ENCODE measurements at places on chromosomes 3 and 15.

DNA sequence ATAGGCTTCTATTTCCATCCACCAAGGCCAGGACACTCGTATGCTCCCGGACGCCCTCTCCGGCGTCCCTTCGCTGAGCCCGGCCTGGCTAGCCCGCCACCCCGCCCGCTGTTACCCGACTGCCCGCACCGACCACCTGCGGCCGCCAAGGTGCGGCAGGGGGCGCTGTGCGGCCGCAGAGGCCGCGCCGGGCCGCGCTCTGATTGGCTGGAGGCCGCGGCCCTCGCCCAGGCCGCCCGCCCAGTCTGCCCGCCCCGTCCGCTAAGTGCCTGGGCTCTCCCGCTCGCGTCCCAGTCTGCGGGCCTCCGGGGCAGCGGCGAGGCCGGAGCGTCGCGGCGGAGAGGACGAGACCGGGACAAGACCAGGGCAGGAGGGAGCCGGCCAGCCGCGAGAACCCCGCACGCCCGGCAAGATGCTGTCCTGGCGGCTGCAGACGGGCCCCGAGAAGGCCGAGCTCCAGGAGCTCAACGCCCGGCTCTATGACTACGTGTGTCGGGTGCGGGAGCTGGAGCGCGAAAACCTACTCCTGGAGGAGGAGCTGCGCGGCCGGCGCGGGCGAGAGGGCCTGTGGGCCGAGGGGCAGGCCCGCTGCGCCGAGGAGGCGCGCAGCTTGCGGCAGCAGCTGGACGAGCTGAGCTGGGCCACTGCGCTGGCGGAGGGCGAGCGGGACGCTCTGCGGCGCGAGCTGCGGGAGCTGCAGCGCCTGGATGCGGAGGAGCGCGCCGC is at the start of gene SYNM:
Gene SYNM (plus strand): TSS at position 293 of the 726 bp plus-strand sequence. CDS start 120 bp downstream, at position 413.
- DNase-seq = no peak

GRCh38 chr3:157042226-157042625 is 117.7 kb downstream of the CCNL1 start:
- DNase-seq = no peak

GRCh38 chr3:18840535-18841137 is 307.7 kb upstream of the KCNH8 start:
- DNase-seq = no peak

GRCh38 chr3:119125742-119126504 is 20.0 kb upstream of the TEX55 start:
- DNase-seq = no peak

- no peak for DNase-seq
These were observed 247.4 kb downstream of the XXYLT1 start for GRCh38 chr3:195023576-195023975.

DNA sequence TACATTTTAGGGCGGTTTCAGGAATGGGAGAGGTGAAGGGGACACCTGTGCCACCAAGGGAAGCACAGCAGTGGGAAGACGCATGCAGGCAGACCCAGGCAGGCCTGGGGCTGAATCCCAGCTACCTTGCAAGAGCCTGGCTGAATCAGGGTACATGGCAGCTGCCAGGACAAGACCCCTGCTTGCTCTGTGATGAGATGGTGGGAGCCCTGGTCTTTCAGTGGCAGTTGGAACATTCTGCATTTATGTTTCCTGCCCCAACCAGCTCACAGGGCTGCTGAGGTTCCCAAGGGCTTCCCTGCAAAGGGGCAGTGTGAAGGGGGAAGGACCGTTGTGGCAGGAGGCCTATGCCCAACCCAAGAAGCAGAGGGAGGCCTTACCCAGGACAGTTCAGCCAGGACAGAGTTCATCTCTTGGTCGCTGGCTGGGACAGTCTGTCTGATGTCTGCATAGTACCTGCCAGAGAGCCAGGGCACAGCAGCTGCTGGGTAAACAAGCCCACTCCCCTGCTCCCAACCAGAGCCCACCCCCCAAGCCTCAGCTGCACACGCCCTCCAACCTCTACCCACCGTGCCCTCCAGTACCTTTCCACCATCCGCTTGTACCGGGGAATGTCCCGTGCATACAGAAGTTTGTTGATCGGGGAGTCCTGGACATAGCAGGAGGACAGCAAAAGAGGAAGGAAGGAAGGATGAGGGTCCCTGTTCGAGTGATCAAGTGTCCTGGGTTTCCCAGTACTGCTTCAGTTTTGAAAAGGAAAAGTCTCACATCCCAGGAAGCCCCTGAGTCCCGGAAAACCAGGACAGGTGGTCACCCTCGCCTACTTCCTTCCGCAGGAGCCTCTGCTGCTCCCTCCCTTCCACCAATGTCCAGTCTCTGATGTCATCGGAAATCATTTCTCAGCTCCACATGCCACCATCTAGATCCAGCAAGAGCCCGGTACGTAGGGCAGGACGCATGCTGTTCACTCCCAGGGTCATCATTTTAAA is 23.1 kb downstream of the PLXNB1 start:
- no peak for DNase-seq

- DNase-seq = no peak
These were observed 72.0 kb downstream of the FSIP1 start for GRCh38 chr15:39710681-39711080.

DNA sequence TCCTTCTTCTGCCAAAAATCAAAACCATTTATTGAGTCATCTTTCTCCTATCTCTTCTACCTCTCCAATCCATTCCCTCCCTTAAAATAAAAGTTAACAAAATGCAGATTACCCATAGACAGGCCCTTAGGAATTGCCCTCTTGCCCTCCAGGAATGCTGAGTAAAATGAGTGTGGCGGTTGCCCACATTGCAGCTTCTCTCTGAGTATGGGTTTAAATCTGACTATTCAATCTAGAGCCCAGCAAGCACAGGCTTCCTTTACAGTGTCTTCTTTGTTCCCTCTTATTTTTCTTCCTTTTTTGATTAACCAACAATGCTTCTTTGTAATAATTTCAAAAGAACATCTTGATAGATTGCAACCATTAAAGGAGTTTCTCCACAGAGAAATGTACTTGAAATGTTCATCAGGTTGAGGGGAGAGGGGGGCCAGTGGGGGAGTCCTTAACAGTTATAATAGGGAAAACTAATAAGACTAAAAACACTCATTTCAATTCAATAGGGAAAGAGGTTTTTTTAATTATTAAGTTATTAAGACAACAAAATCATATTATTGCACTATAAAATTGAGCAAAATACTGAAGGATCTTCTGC is 135.3 kb upstream of the LMCD1 start:
- no peak for DNase-seq

- no peak for DNase-seq
These were observed 28.5 kb upstream of the GCNT3 start for GRCh38 chr15:59583088-59583487.

GRCh38 chr3:122247825-122248185 is 64.3 kb downstream of the CASR start:
- DNase-seq = no peak

DNA sequence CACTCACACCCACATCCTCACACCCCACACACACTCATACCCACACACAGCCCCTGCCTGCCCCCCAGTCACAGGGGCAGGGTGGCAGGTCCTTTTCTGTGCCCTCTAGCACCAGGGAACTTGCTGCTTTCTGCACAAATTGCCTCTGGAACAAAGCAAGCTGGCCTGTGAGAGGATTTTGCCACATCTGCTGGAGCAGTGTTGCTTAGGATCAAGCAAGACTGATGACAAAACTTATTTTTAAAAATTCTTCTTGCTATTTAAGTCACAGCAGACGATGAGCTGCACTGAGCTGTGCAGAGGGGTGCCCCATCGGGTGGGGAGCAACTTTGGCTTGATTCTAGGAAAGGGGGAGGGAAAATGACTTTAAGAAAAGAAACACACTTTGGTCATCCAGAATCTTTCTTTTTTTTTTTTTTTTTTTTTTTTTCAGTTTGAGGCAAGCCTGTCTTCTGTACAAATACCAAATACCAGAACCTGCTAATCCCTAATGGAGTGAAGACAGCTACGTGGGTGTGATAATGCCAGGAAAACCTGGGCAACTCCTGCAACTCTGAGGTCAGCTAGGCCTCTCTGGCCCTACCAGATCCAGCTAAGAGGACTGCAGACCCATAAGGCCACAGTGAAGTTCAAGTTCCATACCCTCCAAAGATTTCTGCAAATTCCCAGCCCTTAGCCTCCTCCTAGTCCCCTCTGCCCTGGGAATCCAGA is 195.3 kb downstream of the ABHD5 start:
- no peak for DNase-seq

GRCh38 chr3:154304116-154304786 is 20.0 kb downstream of the DHX36 start:
- DNase-seq = no peak

DNA sequence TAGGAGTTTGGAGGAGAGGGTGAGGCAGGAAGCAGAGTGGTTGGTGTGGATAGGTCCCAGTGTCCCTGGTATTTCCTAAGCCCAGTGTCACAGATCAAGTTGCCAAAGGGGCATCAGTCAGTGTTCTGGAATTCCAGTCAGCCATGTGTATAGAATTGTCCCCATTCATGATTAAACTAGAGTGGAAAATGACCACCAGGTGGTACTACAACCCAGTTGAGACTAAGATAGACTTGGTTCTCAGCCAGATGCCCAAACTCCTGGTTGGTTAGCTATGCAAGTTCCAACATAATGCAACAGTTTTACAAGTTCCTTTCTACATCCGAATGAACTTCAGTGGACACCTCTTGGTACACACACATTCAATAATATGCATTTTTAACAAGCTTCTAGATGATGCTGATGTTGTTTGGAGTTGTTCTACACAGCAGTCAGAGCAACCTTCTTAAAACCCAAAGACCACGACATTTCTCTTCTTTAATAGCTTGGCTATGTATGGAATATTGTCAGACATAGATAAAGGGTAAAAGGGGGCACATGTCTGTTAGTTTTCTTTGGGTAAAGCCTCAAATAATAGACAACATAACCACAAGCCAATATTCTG is 8.4 kb upstream of the ATR start:
- DNase-seq = no peak

- DNase-seq = no peak
These were observed 258.7 kb upstream of the TGFBR2 start for GRCh38 chr3:30347679-30348216.

DNA sequence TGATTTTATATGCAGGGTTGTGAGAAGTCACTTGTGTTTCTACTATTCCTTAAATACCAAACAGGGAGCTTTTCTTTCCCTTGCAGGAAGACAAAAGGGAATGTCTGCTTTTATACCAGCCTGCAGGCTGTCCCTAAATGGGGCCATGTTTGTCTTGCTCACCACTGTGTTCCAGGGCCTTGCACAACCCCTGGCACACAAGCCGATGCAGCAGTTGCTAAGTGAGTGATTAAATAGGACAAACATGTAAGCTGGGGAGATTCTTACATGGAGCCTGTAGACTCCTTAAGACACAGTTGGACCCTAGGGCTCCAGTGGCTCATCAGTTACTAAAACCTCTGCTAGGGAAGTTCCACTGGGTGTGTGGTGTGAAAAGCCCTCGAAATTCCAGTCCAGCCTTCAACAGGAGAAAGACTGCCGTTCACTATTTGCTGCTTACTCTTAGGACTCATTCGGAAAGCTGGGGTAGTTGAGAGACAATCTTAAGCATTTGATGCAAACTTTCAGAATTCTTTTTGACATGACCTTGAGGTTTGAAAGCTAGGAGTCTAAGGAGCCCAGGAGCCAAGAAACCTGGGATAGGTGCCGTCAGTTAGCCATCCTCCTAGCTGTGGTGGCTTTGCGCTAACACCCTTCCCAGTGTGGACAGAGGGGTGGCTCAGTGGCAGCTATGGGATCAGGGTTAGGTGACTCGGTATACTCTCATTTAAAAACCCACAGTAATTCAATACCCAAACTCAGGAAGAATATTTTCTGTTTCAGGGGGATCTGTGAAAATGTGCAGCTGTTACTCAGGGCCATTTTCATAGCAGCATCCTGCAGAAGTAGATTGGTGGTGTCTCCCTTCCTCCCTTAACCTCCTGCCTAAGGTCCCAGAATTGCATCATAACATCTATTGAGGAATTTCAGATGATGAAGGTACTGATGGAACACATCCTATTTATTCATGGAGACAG is 39.1 kb downstream of the SYNM start:
- no peak for DNase-seq

DNA sequence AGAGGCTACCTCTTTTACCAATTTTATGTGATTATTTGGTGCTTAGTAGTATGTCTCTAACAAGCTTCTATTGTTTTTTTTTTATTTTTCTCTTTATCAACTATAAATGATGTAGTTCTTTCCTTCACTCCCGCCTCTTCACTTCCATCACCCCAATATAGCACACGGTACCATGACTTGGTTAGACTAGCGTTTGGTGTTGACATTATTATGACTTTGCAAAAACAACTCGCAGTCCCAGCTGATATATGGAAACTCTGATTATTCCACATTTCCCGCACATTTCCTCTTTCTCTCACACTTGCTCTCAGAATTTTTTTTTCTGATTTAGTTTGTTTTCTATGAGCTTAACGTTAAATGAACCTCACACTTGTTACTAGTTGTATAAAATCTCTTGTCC is 162.2 kb downstream of the GREM1 start:
- DNase-seq = no peak

DNA sequence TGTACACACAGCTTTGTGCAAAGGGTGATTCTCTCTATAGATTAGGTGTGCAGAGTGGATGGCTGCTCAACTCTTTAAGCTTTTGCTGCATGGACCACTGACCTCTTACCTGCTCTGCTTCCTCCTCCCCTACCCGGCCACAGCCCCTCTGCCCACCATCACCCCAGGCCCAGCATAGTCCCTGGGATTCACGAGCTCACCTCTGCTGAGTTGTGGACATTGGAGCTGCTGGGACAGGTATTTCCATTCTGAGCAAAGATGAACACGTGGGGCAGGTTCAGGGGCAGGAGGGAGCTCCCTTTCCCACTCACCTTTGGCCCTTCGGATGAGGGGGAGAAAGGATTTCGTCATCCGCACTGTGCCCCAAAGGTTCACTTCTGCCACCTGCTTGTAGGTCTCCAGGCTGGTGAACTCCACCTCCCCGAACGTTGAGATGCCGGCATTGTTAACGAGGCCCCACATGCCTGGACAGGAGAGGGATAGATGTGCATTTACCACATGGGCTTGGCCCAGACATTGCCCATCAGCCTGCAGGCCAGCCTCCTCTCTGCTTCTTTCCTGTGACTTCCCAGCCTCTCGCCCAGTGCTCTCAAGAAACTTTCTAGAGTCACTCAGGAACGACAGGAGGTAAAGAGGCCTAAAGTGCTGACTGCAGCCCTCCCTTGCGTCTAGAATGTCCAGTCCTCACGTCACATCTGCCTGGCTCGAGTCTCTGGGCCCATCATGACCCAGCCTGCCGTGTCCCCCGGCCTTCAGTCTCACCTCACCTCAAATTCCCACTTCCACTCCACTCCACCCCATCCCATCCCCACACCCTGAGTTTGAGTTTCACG is 41.6 kb downstream of the BDH1 start:
- DNase-seq = no peak

- no peak for DNase-seq
These were observed 145.5 kb downstream of the TIGIT start for GRCh38 chr3:114439284-114439683.

GRCh38 chr3:129453732-129454131 is 13.7 kb downstream of the IFT122 start:
- no peak for DNase-seq

- no peak for DNase-seq
These were observed 571.6 kb upstream of the CCDC54 start for GRCh38 chr3:106805625-106806024.
